ENCODE measurements at places on chromosomes 13 and 19.

GRCh38 chr13:99425485-99426341, 75.6 kb upstream of the TM9SF2 start:
- peak; percentile 41 for DNase-seq

GRCh38 chr19:28196961-28197360, 1016.0 kb downstream of the UQCRFS1 start:
- DNase-seq = no peak

GRCh38 chr19:35122687-35123551, 7.3 kb downstream of the FXYD3 start:
- no peak for DNase-seq

GRCh38 chr13:34035178-34035577, 217.2 kb downstream of the RFC3 start:
- no peak for DNase-seq

- no peak for DNase-seq
Observed at GRCh38 chr13:50334115-50334778, 319.0 kb downstream of the KCNRG start.

DNA sequence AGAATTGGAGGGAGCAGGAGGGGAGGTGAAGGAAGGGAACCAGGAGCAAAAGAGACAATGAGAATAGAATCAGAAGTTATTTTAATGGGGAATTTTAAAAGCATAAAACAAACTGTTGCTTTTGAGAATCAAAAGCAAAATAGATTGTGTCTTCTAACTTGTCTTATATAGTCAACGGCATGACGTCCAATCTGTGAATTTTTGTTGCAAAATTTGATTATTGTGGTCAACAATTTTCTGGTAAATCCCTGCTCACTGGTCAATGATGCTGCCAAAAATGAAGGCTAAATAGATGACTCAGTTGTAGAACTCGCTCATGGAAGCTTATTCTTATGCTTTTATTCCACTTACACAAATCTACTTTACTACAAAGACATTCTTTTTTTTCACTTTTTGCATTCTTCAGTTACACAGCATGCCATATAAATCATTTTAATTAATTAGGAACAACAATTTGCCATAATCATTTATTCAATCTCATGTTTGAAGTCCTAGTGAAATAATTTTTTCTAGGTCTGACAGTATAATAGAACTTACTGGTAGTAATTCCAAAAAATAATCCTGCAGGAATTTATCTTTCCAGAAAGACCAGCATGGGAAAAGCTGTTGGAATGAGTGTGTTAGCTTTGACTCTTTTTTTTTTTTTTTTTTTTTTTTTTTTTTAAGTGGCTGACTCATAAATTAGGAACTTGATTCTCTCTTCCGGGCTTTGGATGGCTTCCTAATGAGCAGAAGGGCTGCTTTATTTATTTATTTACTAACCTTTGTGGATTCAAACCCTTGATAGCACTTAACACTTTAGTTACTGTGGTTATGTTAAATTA, 256.9 kb downstream of the SPRY2 start:
- no peak for DNase-seq

DNA sequence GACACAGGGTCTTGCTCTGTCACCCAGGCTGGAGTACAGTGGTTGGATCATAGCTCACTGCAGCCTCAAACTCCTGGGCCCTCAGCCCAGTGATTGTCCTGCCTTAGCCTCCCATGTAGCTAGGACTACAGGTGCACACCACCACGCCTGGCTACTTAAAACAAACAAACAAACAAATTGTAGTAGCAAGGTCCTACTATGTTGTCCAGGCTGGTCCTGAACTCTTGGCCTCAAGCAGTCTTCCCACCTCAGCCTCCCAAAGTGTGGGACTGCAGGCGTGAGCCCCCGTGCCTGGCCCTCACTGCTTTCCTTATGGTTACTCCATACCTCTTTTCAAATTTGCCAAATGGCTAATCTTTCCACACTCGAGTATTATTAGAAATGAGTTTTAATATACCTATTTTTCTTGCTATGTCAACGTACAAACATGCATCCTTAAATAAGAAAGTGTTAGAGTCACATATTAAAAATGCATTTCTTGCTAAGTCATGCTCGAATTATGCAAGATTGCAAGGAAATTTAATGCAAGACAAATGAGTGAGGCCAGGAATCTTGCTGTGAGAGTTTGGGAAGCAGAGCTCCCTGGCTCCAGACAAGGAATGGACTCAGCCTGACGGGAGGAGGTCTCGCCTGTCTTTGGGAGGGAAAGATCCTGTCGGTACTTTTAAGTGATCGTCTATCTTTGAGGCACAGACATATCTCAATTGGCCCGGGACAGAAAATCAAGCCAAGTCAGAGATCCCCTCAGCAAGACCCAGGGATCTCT, 39.4 kb downstream of the RFX2 start:
- DNase-seq = no peak

- DNase-seq = no peak
Observed at GRCh38 chr13:51006067-51006845, 96.7 kb downstream of the RNASEH2B start.

DNA sequence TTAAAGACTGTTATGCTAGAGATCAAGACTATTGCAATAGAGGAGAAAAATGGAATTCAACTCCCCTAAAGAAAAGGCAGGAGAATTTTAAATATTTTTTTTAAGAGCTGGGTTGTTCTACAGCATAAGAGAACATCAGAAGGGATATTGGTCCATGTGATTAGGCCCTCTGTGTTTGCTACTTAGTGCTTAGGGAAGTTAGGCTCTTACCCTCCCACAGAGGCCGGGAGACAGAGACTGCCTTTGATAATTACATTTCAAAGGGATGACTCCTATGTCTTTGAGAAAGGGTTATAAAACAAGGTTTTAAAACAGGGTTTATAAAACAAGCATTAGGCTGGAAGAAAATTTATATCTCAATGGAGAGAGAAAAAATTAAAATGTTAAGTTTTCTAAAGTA, 1248.1 kb upstream of the PCDH20 start:
- DNase-seq = no peak

- no peak for DNase-seq
Observed at GRCh38 chr13:25604106-25604505, 232.3 kb downstream of the ATP8A2 start.

DNA sequence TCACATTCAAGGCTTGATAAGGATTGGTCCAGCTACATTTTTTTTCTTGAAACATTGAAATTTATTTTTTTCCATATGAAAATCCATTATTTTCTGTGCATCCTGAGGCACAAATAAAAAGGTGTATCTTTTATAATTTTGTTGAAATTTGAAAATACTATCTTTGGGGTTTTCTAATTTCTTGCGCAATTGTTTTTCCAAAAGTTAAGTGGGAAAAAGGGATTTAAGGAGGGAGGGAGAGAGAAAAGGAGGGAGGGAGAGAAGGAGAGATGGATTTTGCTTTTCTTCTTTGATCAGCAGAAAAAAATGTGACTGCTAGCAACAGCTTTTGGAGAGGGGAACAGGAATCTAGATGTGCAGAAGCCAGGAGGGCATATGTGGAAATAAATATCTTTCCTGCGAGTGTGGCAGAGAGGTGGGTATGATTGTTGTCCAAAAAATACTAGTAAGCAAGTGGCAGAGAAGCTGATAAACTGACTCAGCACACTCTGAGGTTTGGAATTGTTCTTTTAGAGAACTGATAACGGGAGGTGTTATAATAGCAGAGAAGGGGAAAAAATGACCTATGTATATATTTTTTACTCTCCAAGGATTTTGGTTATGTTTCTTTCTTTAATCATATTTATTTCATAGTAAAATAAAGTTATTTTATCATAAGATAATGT, 61.2 kb upstream of the EDNRB start:
- no peak for DNase-seq

GRCh38 chr13:113734826-113735125, 24.2 kb upstream of the TMEM255B start:
- no peak for DNase-seq

GRCh38 chr19:50268501-50268900, 60.7 kb downstream of the KCNC3 start:
- DNase-seq = no peak

DNA sequence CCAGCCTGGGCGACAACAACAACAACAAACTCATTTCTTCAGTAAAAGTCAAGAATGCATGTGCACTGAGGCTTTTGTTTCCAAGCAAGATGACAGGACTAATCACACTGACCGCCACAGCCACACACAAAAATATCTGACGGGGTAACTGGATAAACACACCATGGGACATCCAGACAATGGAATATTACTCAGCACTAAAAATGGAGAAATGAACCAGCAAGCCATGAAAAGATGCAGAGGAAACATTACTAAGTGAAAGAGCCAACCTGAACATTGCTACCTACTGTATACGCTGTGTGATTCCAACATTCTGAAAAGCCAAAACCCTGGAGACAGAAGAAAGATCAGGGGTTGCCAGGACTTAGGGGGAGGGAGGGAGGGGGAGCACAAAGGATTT, 36.7 kb downstream of the FAAP24 start:
- DNase-seq = no peak

- DNase-seq = no peak
Observed at GRCh38 chr19:10593820-10594637, 6.9 kb upstream of the AP1M2 start.

GRCh38 chr13:102847272-102848234, 1.7 kb downstream of the ERCC5 start:
- no peak for DNase-seq

DNA sequence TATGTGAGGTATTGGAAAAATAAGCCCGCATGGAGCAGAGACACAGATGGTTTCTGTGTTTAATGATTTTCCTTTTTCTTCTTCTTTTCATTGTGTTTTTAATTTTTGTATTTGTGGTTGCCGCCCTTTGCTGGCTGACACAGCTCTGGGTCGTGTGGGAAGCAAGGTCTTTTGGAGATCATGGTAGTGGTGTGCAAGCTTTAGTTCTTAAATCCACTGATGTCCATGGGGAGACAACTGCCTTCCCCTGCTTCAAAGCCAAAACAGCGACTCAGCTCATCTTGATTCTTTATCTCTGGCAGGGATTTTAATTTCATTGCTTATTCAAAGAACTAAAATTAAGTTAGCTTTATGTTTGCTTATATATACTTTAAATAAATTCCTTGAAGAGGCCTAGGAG, 711.3 kb upstream of the SGCG start:
- no peak for DNase-seq

DNA sequence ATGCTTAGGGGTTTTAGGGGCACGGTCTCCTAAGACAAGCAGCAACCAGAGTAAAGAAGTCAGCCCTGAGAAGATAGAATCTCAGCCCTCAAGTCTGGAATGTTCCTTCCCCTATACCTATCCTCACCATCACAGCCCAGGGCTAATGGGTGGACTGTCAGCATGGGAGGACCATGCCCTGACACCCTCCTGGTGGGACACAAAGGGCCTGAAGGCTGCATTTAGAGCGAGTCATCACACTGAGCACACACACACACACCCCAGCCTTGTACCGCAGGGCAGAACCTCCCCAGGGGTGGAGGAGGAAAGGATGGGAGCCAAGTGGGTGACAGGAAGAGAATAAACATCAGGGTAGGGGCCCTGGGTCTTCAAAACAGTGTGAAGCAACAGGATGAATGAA, 174.8 kb upstream of the SERP2 start:
- no peak for DNase-seq

- no peak for DNase-seq
Observed at GRCh38 chr19:6274756-6275155, 5.0 kb downstream of the MLLT1 start.

GRCh38 chr19:28332351-28332750, 880.6 kb downstream of the UQCRFS1 start:
- no peak for DNase-seq

- DNase-seq = no peak
Observed at GRCh38 chr19:13120031-13120430, 2.0 kb downstream of the NACC1 start.

DNA sequence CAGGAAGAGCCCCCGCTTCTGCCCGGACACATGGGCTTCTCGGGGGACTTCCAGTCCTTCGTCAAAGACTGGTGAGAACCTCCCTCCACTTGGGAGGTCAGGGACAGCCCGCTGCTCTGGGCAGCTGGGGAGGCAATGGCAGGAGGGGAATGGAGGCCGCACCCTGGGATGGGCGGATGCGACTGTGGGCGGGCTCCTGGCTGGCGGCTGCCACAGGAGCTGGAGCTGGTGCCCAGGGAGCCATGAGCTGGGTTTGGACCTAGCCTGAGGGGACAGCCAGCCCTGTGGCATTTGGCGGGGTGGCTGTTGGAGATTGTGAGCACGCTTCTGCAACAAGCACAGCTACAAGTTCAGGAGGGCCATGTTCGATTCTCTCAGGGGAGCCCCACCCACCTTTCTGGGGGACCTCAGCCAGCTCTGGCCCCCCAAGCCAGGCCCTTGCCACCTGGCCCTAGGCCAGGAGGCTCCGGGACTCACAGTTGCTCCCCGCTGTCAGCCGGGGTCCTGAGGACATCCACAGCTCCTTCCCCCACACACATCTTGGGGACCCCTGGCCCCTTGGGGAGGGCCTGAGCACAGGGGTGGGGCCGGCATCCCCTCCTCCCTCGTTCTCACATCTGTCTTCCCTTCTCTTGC, 3.0 kb upstream of the TGFBR3L start:
- DNase-seq = no peak

GRCh38 chr13:45861322-45861721, 9.8 kb upstream of the SIAH3 start:
- no peak for DNase-seq

- DNase-seq = no peak
Observed at GRCh38 chr13:29978211-29978610, 127.8 kb upstream of the UBL3 start.

DNA sequence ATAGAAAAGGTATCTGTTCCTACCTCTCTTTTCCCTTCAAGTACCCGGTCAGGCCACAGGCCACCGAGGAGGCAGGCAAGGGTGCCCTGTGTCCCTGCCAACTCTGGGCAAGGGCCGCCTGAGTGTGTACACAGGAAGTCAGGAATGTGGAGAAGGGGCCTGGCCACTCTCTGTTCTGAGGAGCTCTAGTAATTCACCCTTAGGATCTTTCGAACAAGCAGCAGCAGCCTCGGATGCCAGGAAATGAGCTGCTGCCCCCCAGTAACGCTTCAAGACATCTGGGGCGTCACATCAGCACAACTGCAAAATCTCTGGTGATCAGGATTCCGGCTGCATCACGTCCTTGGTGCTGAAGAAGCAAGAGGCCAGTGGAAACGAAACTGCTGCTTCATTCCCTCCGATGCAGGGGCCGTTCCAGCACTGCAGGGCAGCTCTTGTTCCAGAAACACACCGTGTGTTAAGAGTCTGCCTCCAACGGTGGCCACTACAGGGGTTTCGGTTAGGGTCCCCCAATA, 2.0 kb downstream of the RAB20 start:
- DNase-seq = no peak
